Central memory CD4-positive, alpha-beta T cell (primary cell): ENCODE measurements at places on chromosomes 5 and 9.
A peak's percentile ranks its signal among the peaks of the same experiment; 100 is the strongest.

DNA sequence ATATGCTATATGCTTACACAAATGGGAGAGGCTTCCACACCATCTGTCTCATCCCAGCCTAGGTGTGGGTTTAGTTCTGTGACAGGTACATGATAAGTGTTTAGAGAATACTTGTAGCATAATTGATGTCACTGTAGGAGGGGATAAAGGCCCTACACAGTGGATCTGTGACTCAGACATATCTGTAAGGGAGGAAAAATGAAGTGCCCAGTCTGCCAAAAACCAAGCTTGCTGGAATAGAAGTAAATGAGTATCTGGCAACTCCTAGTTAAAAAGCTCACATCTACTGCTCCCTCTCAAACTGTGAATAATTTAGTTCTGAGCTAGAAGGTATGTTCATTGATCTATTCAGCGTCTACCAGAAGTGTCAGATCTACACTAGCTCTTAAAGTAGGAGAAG lies 38.9 kb upstream of the FAM174A start:
- DNase-seq: no peak

- DNase-seq: no peak
Observed at GRCh38 chr5:4480528-4481349, 659.4 kb upstream of the ADAMTS16 start.

DNA sequence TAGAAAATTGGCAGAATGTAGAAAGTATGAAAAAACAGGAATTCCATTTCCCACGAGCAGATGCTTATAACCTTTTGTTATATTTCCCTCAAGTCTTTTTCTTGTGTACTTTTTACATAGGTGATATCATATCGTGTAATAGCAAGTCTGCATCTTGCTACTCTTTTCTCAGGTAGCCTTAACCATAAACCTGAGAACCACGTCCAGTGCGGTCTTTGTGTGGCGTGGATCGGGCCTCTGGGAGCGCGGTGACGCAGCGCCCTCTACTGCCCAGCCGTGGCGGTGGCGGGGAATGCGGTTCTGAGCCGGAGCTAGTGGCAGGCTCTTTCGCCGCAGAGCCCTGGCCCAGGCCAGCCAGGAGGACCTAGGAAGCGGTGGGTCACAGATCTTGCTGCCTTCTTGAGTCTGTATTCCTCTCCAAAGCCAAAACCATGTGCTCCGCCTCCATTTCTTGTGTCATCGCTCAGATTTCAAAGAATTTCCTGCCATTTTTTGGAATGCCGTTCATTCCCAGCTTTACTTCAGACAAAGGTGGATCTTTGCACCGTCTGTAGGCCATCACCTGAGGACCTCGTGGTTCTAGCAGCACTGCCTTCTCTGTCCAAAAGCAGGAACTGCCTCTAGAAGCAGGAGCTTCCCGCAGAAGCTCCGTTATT lies 71.9 kb downstream of the MVB12B start:
- DNase-seq: peak; percentile 51

GRCh38 chr5:140273401-140273877 lies 29.5 kb downstream of the PFDN1 start:
- no peak for DNase-seq

- no peak for DNase-seq
Observed at GRCh38 chr9:128055344-128056040, 11.6 kb downstream of the NAIF1 start.

GRCh38 chr9:38128752-38129270 lies 59.8 kb upstream of the SHB start:
- no peak for DNase-seq

GRCh38 chr5:149618581-149619248 lies 37.4 kb downstream of the ARHGEF37 start:
- no peak for DNase-seq

- no peak for DNase-seq
Observed at GRCh38 chr5:135076051-135076491, 42.0 kb upstream of the PITX1 start.

DNA sequence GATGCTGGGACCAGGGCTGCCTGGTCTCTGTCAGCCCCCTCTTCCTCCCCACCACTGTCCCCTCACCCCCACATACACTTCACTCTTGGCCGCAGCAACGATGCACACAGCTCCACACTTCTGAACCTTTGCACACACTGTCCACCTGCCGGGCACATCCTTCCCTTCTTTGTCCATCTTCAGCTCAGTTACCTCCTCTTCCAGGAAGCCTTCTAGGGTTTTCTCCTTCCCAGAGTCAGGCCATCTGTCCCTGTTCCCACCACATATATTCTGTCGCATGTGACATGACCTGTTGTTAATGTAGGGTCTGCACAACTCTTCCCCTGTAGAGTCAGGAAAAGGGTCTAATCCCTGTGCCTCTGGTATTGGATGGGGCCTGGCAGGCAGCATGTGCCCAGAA lies 38.6 kb upstream of the PHYKPL start:
- DNase-seq: no peak

GRCh38 chr5:17147617-17148016 lies 69.8 kb upstream of the BASP1 start:
- no peak for DNase-seq

GRCh38 chr9:6692881-6693361 lies 47.4 kb upstream of the GLDC start:
- DNase-seq: no peak

- no peak for DNase-seq
Observed at GRCh38 chr9:112945620-112946208, 55.0 kb upstream of the SLC46A2 start.

- no peak for DNase-seq
Observed at GRCh38 chr5:124446120-124446519, 300.3 kb downstream of the ZNF608 start.

- DNase-seq: no peak
Observed at GRCh38 chr9:120723565-120723964, 9.3 kb upstream of the MEGF9 start.

GRCh38 chr5:116438979-116439554 lies 135.6 kb downstream of the SEMA6A start:
- DNase-seq: no peak

GRCh38 chr9:134343637-134344036 lies 17.4 kb downstream of the RXRA start:
- DNase-seq: no peak

DNA sequence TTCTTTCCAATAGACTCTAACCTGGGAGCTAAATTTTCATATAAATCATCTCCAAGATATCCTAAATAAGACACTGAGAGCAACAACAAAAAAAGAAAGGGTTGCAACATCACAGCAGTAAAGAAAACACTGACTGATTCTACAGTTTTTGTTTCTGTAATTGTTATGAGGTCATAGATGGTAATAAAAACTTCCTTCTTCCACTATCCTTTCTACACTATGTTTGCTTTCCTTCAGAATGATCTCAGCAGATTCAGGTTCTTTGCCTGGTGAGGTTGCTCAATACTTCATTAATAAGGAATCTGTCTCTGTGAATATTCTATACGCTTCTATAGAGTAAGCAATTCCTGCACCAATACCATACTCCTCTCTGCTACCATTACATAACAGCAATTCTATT lies 835.6 kb upstream of the GRAMD2B start:
- DNase-seq: no peak

GRCh38 chr5:50874306-50875001 lies 208.0 kb downstream of the PARP8 start:
- DNase-seq: no peak

- no peak for DNase-seq
Observed at GRCh38 chr5:173055722-173055982, 500 bp upstream of the CREBRF start.

- DNase-seq: no peak
Observed at GRCh38 chr5:108711898-108712297, 35.8 kb upstream of the FER start.

GRCh38 chr9:453832-454231 lies 239.2 kb downstream of the DOCK8 start:
- DNase-seq: no peak

GRCh38 chr5:83877911-83878706 lies 157.5 kb upstream of the HAPLN1 start:
- no peak for DNase-seq

- no peak for DNase-seq
Observed at GRCh38 chr5:39624890-39625289, 200.1 kb upstream of the DAB2 start.

DNA sequence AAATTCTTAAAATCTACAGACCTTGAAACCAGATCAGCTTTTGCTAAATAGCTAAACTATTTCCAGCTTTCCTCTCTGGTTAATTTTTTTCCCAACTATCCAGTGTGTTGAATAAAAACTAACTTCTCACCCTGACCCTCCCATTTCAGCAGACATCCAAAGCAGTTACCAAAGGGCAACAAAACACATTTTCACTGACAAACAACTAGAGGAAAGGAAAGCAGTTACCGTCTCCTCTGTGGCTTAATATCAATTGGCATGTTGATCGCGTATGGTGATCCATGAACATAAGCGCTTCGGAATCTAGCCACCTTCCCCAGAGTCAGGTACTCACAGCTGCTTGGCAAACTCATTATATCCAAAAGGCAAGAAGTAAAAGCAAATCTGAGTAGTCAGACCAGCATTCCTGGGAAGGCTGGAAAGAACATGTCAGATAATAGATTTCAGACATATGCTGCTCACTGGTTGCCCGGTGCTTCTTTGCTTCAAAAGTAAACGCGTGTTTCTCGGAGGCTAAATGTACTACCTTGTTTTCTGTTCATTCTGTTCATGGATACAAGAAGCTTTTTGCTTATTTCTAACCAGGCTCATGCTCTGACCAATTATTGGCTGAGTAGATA lies 463.4 kb downstream of the PDE4D start:
- DNase-seq: no peak

GRCh38 chr9:33737811-33738606 lies 57.4 kb upstream of the PRSS3 start:
- DNase-seq: no peak

GRCh38 chr9:100499866-100500265 lies 26.9 kb downstream of the TMEFF1 start:
- no peak for DNase-seq

- DNase-seq: no peak
Observed at GRCh38 chr5:150642567-150642927, 2.1 kb downstream of the SYNPO start.

- no peak for DNase-seq
Observed at GRCh38 chr9:16928179-16928945, 57.9 kb upstream of the BNC2 start.

DNA sequence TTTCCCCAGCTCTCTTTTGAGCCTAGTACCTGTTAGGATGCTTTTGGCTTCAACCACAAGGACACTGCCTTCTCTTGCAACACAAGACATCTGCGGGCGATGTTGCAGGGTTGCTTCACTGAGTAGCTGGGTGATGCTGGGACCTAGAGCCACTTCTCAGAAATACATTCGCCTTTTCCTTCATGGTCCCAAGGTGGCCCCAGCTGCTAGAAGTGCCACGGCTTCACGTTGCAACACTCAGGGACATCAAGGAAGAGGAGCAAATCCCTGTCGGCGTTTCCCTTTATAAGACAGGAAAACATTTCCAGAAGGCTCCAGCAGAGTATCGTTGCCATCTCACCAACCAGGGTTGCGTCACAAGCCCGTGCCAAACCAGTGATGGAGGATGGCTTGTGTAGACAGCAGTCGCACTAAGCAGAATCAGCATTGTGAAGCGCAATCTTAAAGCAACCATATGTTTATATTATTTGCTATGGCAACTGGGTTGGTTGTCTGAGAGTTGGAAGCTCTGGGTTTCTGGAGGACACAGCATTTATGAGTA lies 62.7 kb downstream of the ANKRD33B start:
- no peak for DNase-seq

DNA sequence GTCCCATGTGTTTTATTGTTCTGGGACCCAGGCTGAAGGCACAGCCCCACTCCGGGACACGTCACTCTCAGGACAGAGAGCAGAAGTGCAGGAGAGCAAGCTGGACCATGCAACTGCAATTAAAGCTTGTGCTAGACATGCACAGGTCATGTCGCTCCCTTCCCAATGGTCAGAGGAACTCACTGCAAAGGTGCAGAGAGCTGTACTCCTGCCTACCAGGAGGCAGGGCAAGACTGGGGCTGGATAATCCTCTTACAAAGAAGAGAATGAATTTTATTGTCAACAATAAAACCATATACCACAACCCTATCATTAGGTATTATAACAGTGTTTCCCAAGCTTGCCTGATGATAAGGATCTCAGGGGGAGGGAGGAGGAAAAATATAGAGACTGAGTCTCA lies 74.0 kb upstream of the NEK6 start:
- no peak for DNase-seq

GRCh38 chr5:166117072-166118066 lies 2174.1 kb upstream of the WWC1 start:
- no peak for DNase-seq

DNA sequence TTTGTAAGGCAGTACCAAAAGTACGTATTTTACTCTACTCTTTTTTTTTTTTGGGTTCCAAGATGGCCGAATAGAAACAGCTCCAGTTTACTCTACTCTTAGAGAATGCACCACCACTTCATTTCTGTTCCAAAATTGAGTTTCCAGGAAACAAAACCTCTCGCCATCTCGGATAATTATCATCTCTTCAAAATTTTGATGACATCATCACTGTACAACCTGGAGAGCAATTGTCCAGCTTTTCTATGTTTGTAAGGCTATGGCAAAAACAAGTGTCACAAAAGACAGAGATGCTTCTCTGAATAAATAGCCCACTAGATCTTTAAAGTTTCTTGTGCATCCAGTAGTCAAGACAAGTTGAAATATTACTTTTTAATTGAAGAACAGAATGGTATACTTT lies 1631.9 kb upstream of the CDH6 start:
- no peak for DNase-seq

DNA sequence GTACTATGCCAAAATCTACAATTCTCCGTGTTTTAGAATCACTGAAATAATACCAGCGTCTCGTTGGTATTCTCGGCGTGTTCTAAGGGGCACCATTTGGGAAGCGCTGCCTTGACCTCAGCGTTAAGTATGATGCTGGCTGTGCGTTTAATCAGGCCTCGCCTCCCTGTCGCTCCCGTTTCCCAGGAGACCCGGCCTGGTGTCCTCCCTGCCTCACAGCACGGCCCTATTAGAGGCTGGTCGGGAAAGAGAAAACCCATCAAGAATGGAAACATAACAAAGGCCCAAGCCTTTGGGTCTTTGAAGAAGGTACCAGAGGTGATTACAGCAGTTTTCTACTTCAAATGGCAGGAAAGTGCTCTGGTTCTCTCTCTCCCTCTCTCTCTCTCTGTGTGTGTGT lies 30.0 kb downstream of the GFPT2 start:
- no peak for DNase-seq

- DNase-seq: no peak
Observed at GRCh38 chr5:82425591-82425990, 147.4 kb upstream of the RPS23 start.

GRCh38 chr9:33677506-33677809 lies 117.9 kb upstream of the PRSS3 start:
- DNase-seq: no peak

- no peak for DNase-seq
Observed at GRCh38 chr9:36878986-36879982, 154.8 kb downstream of the PAX5 start.

DNA sequence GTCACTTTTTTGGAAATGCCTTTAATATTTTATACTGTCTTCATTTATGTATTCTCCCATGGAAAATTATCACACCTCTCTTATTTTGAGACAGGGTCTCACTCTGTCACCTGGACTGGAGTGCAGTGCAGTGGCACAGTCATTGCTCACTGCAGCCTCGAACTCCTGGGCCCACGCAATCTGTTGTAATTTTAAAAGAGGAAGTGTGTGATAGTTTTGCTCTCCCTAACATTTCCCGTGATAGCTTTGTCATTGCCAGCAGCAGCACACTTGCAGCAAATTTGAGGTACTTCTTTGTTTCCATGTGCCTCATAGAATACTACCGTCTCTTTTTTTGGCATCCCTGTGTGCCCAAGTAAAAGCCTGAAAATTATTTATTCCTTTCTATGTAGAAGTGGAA lies 103.5 kb downstream of the RNF180 start:
- no peak for DNase-seq
